ENCODE measurements at places on chromosomes 5 and 9.

GRCh38 chr5:103674739-103675138 lies 112.2 kb upstream of the NUDT12 start:
- DNase-seq: no peak

- no peak for DNase-seq
Observed at GRCh38 chr5:4018007-4018406, 422.4 kb downstream of the IRX1 start.

DNA sequence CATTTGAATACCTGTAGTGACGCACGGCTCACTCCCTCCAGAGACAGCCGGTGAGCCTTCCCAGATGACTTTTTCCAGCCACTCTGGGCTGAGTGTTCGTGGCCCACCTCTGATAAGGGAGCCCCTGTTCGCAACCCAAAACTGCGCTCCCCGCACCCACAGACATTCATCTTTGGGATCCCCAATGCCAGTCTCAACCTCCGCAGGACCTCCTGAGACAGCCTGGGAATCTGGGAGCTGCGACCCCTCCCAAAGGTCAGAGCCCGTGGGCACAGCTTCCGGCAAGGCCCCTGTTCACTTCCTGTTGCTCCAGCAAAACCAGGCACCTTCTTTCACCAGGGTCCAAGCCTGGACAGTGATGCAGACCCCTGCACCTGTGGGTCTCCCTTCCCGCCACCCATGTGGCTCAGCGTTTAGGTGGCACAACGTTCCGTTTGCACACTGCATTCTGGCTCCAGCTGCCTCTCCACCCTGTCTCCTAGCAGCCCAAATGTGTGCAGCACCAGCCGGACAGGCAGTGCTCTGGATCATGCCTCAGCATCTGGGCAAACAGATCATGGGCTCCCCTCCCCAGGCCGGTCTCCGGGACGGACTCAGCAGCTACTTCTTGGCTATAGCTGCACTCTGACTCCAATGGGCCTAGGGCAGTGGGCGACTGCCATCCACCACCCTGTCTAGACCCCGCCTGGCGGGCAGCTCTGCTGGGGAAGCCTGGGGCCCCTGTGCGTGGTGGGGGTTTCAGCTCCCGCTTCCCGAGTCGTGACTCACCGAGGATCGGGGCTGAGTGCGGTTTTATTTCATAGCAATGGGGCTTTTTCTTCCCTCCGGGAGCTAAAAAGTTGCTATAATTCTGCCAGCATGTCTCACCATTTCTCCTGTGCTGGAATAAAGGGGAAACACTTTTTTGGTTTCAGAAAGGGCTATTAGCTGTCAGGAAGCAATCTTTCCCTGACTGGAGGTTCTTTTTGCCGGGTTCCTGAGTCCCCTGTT lies 156.0 kb downstream of the OLFM1 start:
- DNase-seq: peak; percentile 15

GRCh38 chr5:179786861-179787260 lies 6.9 kb upstream of the LTC4S start:
- no peak for DNase-seq

- DNase-seq: no peak
Observed at GRCh38 chr5:6995115-6995514, 281.9 kb downstream of the TENT4A start.

DNA sequence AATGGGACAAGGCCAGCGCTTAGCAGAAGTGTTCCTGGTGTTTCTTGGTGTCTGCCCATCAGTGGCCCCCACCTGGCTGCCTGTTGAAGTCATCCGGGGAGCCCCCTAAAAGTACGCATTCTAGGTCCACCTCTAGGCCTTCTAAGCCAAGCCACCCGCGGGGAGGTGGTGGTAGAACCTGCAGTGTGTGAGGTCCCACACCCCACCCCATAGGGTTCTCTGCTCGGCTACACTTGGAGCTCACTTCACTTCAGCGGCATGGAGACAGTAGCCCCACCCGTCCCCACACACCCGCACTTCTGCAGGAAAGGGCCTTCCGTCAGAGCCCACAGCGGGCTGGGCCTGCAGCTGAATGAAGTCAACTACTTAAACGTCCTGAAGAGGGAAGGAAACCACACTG lies 29.6 kb upstream of the FCN2 start:
- DNase-seq: no peak

DNA sequence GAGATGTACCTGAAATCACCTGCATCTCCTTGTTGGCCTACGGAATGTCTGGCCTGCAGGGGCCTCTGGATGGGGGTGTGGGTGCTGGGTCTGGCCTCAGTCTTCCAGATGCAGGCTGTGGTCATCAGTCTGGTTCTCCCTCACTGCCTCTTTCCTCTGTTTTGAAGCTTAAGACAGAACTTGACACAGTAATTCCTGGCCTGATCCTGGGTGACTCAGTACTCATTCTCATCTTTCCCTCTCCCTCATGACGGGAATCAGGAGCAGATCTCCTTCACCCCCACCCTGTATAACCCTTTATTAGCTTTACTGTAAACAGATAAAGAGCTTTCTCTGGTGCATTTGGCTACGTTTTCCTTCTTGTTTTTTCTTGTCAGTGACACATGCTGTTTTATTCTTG lies 89.3 kb upstream of the ADAMTS16 start:
- DNase-seq: no peak

GRCh38 chr9:78053627-78054026 lies 22.0 kb upstream of the GNAQ start:
- no peak for DNase-seq

- DNase-seq: no peak
Observed at GRCh38 chr5:137190031-137190430, 309.1 kb downstream of the SPOCK1 start.

DNA sequence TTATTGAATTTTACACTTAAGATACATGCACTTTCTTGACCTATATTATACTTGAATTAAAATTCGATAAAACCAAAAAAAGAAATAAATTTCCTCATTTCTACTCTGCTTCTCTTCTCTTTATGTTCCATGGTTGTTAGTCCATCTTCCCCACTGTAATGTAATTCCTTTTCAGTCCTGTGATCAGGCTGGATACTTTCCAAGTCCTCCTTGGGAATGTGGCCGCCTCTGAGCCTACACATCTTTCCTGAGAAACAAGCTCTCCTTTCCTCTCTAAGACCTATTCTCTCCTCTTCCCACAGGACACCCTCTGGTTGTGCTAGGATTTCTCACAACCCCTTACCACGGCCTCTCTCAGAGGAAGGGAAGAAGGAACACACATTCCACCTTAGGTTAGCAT lies 285.1 kb downstream of the DNAH5 start:
- DNase-seq: no peak

Measured in left ventricle myocardium superior (tissue), 1 donor.